Heart left ventricle (tissue), 16 donors: ENCODE measurements at places on chromosomes 11 and 22. TPM values are rescaled to one million over a fixed set of nuclear protein-coding genes. Genes with fewer than 3 reads are reported as not detected.
A peak's percentile ranks its signal among the peaks of the same experiment; 100 is the strongest.

CCND1 gene
- 312 TPM for total RNA-seq

DNA sequence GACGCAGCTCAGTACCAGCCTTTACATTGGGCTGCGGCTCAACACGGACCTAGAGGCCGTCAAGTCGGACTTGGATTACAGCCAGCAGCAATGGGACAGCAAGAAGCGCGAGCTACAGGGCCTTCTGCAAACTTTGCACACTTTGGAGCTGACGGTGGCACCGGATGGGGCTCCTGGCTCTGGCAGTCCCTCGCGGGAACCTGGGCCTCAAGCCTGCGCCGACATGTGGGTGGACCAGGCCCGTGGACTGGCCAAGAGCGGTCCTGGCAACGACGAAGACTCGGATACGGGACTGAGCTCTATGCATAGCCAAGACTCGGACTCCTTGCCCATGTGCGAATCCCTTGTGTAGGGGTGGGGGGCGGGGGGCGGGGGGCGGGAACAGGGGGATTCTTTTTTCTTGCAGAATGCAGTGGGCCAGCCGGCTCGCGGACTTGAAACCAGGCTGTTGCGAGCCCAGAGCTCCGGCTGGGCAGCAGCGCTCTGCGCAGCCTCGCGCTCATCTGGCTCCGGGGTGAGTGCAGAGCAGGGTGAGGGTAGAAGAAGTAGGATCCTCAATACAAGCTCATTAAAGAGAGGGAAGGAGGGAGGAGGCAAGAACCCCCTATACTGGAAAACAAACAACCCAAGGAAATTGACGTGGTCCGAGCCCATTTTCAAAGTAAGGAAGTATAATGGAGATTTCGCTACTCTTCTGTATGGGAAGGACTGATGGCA is 1.8 kb downstream of the RASSF10 start:
- DNase-seq = peak; percentile 59

PHF21A gene
- total RNA-seq = 36.1 TPM

GRCh38 chr22:41532908-41533825 is 11.1 kb downstream of the POLR3H start:
- DNase-seq = peak; percentile 89

DNA sequence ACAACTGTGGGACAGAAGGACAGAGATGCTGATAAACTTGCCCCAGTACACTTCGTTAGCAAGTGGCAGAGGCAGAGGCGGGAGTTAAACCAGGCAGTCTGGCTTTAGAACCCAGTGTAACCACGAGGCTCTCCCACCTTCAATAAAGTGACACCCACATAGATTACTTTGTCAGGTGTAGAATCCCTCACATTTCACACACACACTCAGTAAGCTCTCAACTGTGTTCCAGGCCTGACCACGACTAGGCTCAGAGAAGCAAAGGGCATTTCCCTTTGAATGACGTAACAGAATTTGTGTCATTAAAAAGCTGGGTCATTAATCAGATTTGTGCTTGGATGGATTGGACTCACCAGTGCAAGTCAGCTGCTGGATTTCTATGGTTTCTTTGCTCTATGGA is 118.3 kb upstream of the RCN1 start:
- DNase-seq = no peak

DNA sequence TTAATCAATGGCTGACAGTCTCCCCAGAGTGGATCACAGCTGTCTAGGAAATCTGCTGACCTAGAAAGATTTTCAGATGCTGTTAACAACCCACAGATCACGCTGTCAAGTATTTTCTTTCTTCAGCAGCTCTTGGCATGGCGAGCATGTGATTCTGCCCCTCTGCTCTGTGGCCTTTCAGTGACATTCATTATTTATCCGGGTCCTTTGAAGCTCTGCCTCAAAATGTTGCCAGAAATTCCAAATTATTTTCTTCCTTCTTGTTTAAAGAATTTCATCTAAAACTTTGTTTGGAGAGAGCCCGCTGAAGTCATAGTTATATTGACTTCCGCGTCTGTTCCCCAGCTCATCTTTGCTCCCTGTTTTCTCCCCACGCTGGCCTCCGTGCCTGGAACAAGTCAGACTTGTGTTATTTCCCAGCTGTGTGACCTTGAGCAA is 134.1 kb downstream of the COMMD9 start:
- DNase-seq = no peak

- no peak for DNase-seq
Observed at GRCh38 chr22:44344407-44344806, 31.7 kb upstream of the SHISAL1 start.

GRCh38 chr11:103279821-103280220 is 170.6 kb downstream of the DYNC2H1 start:
- no peak for DNase-seq

DNA sequence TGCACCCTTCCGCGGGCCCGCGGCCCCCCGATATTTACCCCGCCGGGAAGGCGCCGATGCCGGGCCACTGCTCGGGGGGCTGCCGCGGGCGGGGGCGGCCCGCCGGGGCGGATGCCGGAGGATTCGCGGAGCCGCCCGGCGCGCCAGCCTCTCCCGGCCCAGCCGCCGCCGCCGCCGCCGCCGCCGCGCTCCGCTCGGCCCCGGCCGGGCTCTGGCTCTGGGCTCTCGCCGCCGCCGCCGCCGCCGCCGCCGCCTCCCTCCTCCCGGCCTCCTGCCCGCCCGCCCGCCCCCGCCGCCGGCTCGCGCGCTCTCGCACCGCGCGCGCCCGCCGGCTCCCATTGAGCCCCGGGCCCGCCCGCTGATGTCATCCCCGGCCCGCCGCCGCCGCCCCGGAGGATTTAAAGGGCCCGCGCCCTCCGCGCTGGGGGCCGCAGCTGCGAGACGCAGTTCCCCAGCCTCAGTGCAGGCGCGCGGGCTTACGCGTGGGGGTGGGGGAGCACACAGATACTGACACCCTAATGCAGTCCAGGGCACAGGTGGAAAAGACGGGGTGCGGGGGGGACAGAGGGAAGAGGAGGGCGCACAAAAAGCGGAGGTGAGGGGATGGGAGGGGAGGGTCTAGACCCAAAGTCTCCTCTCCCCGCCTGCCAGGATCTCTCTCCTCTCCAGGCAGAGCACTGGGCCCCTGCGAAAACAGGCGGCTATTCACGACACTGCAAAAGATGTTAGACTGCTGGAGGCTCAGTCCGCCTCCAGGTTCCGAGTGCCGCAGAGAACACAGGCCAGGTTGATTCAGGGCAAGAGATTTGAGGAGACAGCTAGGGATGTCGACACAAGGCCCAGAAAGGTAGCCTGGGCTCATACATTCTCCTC is at the start of gene CSNK1E:
Gene CSNK1E (minus strand): TSS at position 312 of the 873 bp plus-strand sequence. CDS start 3,276 bp downstream, outside the sequence.
- peak; percentile 88 for DNase-seq

DNA sequence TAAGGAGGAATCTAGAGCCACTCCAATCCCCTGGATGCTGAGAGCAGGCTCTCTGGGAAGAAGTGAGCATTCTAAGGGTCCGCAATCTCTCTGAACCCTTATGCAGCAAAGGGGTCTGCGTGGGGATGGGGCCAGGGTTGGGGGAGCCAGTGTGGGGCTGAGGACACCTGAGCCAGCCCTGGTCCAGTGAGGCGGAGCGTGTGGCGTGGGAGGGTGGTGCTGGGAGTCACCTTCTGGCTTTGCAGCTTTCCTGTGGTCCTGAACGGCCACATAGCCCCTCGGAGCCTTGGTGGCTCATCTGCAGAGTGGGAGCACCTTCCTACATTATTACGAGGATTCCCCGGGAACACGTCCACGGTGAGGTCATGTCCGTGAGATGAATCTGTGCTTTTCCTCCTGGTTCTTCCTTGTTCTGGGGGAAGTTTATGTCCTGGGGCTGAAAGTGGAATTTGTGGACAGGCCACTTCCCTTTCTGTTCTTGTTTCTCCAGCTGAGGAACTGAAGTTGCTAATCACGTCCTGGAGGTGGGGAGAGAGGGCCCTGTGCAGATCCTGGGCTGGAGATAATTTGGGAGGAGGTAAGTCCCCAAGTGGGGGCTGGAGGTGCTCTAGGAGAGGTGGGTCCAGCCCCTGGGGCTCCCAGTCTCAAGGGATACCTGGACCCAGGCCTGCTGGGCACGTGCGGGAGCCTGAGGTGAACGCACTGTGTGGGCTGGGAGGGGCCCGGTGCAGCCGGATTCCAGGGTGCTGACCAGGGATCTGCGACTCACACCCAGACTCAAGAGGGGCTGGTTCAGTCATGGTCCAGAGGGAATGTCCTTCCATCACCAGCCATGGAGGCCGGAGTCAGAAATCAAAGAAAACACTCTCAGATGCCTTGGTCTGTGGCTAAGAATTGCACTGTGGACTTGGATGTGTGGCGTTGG is 6.1 kb downstream of the MRGPRE start:
- DNase-seq = no peak

GRCh38 chr11:10305262-10305963 is 540 bp downstream of the ADM start:
- DNase-seq = peak; percentile 59

GRCh38 chr11:81497202-81497804 is 1236.4 kb downstream of the FAM181B start:
- DNase-seq = no peak

- peak; percentile 24 for DNase-seq
Observed at GRCh38 chr11:315516-315994, 1.7 kb downstream of the IFITM1 start.

CTSW gene
- not detected for total RNA-seq

- no peak for DNase-seq
Observed at GRCh38 chr11:94201004-94201465, 72.4 kb downstream of the PANX1 start.
